ENCODE measurements at places on chromosomes 6 and 20.

DNA sequence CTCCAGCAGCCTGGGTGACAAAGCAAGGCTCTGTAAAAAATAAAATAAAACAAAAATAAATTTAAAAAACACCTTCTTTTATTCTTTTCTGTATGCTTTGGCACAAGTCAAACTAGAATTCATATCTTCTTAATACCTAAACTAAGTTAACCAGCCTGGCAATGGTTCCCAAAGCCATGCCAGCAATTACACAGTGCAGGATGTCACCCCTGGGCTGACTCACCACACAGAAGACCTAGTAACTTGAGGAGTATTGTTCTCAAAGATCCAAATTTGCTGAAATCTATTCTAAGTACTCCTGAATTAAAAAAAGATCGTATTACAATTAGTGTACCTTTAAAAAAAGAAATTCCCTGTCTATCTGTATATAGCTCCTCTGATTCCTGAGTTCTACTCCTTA, 162.7 kb upstream of the SGK1 start:
- DNase-seq: no peak

- no peak for DNase-seq
These were observed 545.4 kb downstream of the ADGRB3 start for GRCh38 chr6:69180361-69181067.

DNA sequence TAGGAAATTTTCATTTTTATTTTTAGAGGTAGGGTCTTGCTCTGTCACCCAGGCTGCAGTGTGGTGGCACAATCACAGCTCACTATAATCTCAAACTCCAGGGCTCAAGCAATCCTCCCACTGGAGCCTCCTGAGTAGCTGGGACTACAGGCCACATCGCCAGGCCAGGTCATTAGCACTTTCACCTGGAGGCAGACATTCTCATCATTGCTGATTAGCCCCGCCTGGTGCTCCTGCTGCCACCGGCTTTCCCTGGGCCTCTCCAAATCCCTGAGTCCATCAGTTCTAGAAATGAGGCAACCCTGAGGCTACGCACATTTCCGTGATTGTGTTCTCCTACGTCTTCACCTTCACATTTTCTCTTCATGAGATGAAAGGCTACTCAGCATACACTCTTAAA, 607.7 kb upstream of the NRSN1 start:
- no peak for DNase-seq

DNA sequence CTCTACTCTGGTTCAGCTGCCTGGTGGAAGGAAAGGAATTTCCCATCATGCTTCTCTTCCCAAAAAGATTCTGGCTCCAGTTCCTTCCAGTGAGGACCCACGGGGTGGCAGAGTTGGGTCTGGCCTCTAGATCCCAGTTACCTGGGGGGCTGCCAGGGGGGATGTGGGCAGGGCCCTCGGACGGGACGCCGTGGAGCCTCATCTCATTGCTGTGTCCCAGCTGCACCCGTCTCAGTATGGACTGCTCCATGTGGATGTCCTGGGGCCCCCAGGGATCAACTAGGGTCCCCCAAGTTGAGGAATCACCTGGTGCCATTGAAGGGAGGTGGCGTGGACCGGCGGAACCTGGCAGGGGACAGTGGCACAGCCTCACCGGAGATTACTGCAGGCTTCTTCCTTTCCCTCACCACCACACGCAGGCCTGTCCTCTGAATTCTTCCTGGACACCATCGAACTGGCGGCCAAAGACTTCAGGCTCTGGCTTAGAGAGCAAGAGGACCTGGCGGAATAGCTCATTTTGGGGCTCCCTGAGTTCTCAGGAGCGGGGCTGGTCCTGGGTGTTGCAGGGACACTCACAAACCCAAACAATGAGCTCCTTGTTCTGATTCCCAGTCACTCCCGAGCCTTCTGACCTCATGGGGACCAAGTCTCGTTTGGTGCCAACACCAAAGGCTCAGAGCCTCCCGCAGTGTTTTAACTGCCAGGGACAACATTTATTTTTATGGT, 8.5 kb downstream of the ZBP1 start:
- no peak for DNase-seq

DNA sequence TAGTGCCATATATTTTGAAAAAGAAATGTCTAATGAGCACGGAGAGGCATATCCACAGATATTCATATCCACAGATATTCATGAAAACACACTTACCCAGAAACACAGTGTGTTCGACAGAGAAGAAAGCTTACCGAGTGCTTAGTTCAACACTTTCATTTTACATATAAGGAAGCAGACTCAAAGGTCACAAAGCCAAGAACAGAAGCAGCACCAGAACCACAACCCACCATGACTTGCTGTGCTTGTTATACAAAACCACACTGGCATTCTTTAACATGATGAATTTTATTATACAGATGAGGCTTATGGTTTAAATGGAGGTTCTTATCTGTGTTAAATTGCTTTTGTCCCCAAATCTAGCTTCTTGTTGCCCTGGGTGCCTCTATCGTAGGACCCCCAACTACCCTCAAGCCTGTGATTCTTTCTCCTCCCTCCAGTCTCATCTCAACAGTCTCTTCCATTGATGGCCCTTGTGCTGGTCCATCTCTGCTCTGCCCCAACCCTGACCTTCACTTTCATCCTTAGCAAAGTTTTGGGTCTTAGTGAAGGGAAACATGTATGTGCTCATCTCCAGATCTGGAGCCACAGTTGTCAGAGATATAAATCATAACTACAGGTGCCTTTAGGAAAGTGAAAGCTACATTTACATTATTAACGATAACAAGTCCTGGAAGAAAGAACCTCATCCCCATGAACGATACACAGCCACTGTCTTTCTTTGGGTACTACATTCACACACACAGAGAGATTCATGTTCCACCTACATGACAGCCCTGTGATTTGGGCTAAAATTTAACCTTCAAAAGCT, 40.0 kb downstream of the SF3B5 start:
- DNase-seq: no peak

DNA sequence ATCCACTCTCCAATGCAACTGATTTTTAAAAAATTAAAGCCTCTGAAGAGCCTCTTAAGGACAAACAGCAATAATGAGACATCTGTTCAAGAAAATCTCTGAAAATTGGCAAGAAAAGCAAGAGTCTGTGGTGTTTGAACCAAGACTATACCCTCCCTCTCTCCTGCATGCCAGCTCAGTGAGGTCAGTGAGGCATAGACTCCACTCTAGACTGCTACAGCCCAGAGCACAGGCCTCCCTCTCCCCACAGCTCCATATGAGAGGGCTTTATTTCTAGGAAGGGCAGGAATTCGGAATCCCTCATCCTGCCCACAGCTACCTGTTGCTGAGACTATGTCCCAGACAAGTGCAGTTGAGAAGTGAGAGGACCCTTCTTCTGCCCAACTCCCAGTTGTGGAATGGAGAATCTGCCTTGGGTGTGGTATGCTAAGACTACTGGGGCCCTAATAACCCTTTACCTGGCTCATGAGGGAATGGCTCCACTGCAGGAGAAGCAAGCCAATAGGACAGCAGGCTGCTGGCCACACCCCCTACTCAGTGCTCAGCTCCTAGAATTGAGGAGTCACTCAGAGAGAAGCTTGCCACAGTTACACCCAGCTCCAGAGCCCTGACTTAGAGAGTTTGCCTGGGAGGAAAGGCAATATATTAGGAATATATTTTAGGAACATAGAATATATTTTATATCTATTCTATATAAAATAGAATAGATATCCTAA, 22.7 kb upstream of the HLA-DQA1 start:
- DNase-seq: no peak

GRCh38 chr20:56656632-56657031, 27.5 kb downstream of the TFAP2C start:
- DNase-seq: no peak

Data from left renal cortex interstitium (tissue), 4 donors.